Effector memory CD8-positive, alpha-beta T cell (primary cell): ENCODE measurements at places on chromosomes 4 and X.

GRCh38 chr4:13856387-13856786 lies 228.9 kb upstream of the BOD1L1 start:
- no peak for DNase-seq

DNA sequence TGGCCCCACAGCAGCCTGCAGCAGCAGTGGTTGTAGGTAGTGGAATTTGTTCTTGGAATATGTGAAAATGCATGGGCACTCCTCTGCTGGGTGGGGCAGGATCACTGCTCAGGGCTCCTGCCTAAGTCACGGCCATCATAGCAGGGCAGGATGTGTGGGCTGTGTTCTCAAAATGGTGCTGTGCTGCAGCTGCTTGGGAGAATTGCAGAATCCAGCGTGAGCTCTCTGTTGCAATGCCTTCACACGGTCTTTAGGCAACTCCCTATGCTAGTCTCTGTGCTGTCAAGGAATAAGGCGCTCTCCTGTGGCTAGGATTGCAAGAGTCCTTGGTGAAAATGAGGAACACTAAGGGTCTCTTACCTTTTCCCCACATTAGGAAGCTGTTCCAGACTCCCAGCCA lies 42.9 kb downstream of the F8 start:
- no peak for DNase-seq

- no peak for DNase-seq
These were observed 459.9 kb upstream of the AMOT start for GRCh38 chrX:113300580-113300979.

GRCh38 chrX:147917700-147918695 lies 6.3 kb downstream of the FMR1 start:
- DNase-seq = no peak

DNA sequence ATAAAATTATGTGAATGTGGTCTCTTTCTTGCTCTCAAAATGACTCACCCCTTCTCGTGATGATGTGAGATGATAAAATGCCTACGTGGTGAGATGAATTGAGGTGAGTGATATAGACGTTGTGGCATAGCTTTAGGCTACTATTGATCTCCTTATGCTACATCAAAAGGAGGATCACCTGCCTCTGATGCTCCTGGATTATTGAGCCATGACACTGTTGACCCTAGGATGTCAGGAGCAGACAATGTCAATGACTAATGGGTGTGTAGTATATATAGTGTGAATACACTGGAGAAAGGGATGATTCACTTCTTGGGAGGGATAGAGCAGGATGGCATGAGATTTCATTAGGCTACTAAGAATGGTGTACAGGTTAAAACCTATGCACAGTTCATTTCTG lies 210.7 kb upstream of the PRPS2 start:
- DNase-seq = no peak

DNA sequence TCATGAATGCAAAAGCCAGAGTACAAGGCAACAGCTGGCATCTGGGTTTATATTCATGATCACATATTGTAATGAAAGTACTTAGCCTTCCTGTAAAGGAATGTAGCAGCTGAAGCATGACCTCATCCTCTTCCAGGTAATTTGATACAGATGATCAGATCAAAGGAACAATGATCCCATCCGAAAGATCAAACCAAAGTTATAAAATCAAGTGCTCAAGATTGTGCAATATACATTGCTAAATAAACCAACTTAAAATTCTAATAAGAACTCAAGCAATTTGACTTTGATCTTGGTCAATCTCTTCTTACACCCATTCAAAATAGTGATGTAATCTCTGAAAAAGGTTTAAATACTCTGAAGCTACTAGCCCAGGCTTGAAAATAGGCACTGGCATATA lies 113.1 kb upstream of the INPP4B start:
- DNase-seq = no peak

- no peak for DNase-seq
These were observed 16.0 kb upstream of the NLGN4X start for GRCh38 chrX:6244666-6245065.

- peak; percentile 48 for DNase-seq
These were observed 19.4 kb downstream of the MTM1 start for GRCh38 chrX:150587585-150588503.

- no peak for DNase-seq
These were observed 975.4 kb upstream of the NDST4 start for GRCh38 chr4:116088771-116089170.

DNA sequence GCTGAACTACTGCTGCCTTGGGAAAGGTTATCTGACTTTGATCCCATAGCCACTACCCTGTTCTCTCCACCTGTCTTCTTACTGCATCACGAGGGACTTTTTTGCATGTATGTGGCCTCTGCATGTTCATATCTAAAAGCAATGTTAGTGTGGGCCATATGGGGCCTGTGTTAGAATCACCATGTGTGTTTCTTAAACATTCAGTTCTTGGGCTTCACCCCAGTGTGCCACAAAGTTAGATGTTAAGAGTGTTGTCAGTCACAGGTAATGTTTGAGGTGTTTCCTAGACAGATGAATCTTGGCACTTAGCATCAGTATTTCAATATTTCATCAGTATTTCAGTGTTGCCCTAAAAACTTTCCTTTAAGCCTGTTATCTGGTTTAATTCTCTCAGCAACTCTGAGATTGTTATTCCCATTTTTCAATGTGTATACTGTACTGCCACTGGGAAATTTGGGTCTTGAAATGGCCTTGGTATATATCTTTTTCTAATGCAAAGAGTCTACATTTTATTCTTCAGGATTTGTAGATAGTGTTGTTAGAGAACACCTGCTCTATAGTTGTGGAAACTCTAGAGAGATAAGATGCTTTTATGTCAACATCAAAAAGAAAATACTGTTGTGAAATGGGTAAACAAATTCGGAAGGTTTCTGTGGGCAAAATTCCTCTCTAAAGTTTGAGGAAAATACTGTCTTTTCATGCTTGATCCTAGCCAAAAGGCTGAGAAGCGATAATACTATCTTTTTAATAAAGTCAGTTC lies 259.7 kb downstream of the BMPR1B start:
- DNase-seq = no peak

DNA sequence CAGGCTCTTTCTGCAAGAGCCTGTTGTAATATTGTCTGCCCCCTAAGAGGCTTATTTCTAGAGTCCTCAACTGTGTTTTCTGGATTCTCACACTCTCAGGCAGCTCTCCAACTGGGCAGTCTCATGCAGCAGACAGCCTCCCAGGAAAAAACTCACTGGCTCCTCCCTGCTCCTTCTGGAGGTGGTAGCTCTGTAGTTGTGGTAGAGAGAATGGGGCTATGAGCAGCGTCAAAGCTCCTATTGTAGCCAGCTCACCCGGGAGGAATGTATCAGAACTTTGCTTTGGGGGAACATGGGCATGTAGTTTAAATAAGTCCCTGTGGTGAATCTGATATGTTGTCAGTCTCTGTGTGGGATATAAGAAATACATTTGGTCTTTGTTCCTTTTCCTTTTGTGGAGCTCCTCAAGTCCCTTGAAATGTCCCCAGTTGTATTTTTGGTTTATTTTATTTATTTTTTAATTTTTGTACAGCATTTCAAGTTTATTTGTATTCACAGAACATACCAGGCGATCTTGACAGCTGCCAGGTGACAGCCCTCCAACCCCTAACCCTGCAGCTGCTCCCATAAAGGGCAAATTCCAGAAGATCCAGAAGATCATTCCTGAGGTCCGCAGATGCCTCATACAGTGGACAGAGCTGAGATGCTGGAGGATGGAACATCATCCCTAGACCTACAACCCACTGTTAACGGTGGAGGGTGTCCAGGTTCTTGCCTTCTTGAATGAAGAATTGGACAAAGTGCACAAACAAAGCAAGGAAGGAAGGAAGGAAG lies 45.7 kb downstream of the TRIM61 start:
- no peak for DNase-seq

- no peak for DNase-seq
These were observed 69.8 kb upstream of the SMARCA5 start for GRCh38 chr4:143443728-143444127.
